ENCODE measurements at places on chromosomes 5 and 9.

DNA sequence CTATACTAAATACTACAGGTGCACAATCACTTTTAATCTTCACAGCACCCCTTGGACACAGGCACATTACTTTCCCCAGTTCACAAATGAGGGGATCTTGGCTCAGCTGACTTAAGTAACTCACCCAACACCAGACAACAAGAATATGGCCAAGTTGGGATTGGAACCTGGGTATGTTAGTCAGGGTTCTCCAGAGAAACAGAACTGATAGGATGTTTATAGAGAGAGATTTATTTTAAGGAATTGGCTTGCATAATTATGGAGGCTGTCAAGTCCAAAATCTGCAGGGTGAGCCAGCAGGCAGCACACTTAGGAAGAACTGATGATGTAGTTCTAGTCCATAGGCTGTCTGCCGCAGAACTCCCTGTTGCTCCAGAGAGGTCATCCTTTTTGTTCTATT is 312.9 kb downstream of the MAN2A1 start:
- no peak for DNase-seq

- peak; percentile 61 for DNase-seq
Observed at GRCh38 chr5:28766565-28767158, 1728.3 kb upstream of the CDH9 start.

DNA sequence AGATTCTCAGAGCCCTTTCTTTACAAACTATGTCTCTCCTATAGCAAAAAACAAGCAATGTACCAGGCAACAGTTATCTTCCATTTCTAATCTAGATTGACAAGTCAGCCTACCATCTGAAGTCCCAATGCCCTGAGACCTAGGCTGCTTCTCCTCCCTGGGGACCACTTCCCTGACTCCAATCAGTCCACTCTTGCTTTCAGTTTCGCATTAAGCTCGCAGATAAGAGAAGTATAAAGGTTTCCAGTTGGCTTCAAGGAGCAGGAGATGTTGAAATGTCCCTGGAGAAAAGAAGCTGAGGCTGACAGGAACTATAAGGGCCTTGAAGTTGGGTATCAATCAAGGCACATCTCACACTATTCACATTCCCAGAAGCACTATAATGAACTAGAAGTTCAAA is 32.3 kb downstream of the ERP44 start:
- no peak for DNase-seq

- no peak for DNase-seq
Observed at GRCh38 chr5:152142840-152143469, 218.3 kb upstream of the GLRA1 start.

DNA sequence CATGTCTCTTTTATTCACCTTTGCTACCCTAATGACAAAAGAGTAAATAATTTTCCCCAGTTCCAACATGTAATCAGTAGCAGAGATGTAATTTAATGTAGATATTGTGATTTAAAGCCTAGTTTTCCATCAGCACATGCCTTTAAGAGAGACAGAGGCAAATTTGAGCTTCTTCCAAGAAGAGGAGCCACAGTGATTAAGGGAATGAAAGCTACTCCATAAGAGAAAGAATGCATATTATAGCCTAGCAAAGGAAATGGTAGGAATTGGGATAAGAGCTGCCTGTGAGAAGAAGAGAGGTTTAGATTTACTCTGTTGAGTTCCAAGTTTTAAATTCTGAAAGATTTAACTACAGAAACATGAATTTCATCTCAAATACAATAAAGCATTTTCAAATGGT is 591.0 kb upstream of the DMAC1 start:
- no peak for DNase-seq

- DNase-seq = no peak
Observed at GRCh38 chr9:130756037-130756436, 62.5 kb downstream of the EXOSC2 start.

- DNase-seq = no peak
Observed at GRCh38 chr5:149406203-149406978, 27.3 kb upstream of the IL17B start.

GRCh38 chr5:91182763-91183162 is 200.4 kb downstream of the ARRDC3 start:
- no peak for DNase-seq

GRCh38 chr9:136372561-136373299 is 739 bp downstream of the CARD9 start:
- DNase-seq = no peak

GRCh38 chr5:132271251-132272246 is 14.1 kb downstream of the PDLIM4 start:
- no peak for DNase-seq

- DNase-seq = no peak
Observed at GRCh38 chr5:171639966-171640365, 145.7 kb upstream of the SMIM23 start.

DNA sequence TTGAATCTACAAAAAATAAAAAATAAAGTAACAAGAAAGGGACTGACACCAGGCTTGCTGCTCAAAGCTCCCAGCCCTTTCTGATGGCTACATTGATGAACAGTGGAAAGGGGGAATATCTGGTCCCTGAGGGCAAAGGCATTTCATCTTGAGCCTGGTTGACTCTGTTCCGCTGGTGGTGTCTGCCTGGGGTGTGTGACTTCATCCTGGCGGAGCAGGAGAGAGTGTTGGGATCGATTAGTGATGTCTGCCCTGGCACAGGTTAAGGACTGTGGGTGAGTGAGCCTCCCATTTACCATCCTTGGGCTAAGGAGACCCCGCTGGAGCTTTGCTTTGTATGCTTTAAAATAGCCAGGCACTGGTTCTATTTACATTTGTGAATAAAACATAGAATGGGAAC is 56.9 kb upstream of the ASS1 start:
- no peak for DNase-seq

GRCh38 chr5:177404641-177405179 is 4.2 kb upstream of the PFN3 start:
- no peak for DNase-seq

DNA sequence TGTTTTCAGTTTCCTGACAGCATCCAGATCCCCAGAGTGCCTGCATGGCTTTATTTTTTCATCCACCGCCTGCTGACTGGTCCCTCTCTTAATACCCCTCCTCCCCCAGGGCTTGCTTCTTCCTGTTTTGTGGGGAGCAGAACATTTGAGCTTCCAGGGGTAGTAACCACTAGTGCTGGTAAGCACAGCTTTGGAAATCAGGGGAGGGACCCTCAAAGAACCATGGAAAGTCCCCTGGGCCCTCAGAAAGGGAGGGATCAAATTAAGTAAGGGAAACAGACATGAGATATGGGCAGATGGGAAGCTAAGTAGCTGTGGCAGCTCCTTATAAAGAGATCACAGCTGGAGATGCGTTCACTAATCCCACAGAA is 26.8 kb downstream of the GRIA1 start:
- DNase-seq = no peak

GRCh38 chr5:144087576-144087975 is 82.9 kb downstream of the YIPF5 start:
- DNase-seq = no peak

DNA sequence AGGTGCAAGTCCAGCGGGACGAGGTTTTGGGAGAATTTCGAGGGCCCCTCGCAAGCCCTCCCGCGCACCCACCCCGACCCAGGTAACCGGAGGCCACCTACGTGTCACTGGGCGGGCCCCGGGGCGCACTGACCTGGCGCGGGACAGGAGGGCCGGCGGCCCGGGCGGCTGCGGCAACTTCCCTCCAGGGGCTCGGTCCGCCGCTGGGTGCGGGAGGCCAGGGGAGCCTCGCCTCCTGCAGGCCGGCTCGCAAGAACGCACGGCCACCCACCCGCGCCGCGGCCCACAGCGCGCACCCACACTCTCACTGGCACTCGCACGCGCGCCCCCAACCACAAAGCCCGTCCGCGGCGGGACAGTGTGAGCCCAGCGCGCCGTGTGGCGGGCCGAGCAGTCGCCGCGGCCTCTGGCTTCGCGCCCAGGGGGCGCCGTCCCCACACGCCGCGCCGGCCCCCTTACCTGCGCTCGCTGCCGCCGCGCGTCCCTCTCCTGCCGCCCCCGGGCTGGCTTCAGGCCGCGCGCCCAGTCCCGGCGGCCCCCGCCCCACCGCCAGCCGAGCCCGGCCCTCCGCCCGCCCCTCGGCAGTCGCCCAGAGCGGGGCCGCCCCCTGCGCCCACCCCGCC is 451 bp downstream of the LPAR1 start:
- no peak for DNase-seq

DNA sequence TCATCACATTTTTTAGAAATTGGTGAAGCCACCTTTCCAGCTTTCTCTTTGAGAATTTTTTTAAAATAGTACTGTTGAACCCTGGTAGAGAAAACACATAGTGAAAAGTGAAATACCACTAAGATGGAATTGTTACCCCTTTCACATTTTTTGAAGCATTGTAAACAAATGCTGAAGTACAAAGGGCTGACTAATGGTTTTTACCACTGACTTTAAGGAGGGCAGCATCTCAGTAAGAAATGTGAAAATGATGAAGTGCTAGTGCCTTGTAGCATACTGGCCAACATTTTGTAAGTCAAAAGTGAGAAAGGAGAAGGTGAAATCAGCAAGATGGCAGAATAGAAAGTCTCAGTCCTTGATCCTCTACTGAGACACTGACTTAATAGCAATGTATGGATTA is 320.6 kb downstream of the PJA2 start:
- DNase-seq = no peak

GRCh38 chr5:26486631-26487030 is 551.8 kb downstream of the CDH9 start:
- DNase-seq = no peak

DNA sequence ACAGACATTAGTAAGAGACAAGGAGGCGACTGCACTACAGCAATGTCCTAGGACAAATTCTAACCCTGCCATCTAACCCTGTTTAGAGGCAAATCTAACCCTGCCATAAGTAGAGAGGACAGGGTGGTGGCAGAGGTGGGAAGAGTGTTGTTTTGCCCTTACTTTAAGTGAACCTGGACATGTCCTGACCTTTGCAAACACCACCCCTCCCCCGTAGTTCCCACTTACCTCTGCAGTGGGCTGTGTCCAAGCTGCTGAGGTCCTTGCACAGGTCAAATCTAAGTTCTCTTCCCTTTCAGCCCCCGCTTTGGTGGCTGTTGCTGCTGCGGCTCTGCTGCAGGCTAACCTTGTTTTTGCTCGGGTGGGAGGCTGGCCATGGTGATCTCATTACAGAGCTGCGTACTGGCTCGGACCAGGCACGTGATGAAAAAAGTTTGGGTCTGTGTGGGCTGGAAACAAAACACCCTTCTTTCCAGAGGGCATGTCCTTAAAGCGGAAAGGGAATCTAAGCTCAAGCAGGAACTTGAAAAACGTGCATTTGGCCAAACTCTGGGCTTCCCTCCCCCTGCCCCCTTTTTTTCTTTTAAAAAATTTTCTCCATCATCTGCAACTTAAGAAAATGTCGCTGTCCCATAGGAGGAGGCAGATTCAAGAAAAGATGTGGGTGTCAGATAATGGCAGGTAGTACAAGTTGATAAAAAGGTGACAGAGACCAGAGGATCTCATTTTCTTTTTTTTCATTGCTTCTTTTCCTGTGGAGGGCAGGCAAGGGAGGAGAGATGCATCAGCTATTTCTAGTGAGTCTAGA is at the start of gene FAXDC2:
TSS of gene FAXDC2 (minus strand) at position 349 of the 808 bp plus-strand sequence. CDS start 12,425 bp downstream, outside the sequence.
- DNase-seq = no peak

DNA sequence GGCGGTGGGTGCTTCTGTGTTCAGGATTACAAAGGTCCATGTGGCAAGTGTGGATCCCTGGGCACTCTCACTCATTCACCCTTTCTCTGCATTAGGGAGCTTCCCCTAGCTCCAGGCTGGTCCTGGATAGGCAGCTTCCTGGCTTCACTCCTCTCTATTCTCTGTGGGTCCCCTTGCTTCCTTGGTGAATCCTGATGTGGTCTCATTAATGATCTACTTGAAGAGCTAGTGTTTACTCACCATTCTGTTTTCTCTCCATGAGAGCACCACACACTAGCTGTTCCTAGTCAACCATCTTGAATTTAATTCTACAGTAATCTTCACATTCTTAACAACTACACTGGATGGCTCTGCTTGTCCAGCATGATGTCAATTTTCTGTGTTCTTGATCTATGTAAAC is 90.0 kb upstream of the PLPPR1 start:
- DNase-seq = no peak

- no peak for DNase-seq
Observed at GRCh38 chr5:78065663-78066062, 228.8 kb downstream of the AP3B1 start.

DNA sequence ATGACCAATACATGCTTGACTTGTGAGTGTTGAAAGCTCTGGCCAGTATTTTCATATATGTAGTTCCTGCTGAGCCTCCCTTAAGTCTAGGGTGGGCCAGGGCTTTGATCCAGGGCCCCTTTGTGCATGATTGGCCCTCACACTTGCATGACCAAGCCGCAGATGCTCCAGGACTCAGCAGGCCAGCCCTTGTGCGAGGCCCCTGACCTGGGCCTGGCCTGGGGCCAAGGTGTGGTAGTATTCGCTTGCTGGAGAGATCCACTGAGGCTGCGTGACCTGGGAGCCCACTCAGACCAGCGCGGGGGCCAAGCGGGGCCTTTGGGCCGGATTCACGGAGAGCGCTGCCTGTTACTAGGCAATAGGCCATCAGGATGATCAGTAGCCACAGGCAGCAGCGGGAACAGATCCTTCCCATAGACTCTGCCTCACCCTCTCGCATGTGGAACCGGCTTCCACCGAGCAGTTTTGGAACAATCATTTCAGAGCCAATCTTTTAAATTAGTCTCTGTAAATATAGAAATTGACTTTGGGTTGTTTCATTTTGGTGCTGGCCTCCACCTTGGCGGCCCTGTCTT is 79.0 kb upstream of the PTCH1 start:
- no peak for DNase-seq

- DNase-seq = peak; percentile 19
Observed at GRCh38 chr9:95772320-95773052, 103.0 kb upstream of the ERCC6L2 start.

GRCh38 chr5:72837524-72838096 is 21.1 kb downstream of the TNPO1 start:
- no peak for DNase-seq

GRCh38 chr9:121744687-121745395 is 93.4 kb downstream of the DAB2IP start:
- DNase-seq = no peak

GRCh38 chr5:79119486-79119885 is 7.9 kb downstream of the BHMT start:
- no peak for DNase-seq

DNA sequence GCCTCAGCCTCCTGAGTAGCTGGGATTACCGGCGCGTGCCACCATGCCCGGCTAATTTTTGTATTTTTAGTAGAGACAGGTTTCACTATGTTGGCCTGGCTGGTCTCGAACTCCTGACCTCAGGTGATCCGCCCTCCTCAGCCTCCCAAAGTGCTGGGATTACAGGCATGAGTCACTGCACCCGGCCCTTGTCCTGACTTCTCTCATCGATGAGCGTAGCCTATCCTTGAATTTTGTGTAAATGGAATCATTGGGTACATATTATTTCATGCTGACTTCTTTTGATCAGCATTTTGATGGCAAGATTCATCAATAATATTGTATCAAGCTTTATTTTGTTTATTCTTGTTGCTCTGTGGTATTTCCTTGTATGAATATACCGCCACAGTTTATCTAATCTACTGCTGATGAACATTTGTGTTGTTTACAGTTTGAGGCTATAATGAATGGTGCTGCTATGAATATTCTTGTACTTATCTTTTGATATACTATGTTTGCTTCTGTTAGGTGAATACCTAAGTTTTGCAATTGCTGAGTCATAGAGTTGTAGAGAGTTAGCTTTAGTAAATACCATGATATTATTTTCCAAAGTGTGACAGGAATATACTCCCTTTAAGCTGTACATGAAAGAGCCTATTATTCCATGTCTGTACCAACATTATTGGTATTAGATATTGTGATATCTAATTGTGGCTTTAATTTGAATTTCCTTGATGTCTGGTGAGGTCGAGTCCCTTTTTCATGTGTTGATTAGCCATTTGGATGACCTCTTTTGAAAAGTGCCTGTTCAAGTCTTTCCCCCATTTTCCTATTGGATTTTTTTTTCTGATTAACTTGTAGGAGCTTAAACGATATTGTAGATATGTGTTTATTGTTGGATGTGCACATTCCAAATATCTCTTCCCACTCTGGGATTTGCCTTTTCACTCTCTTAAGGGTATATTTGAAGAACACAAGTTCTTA is 107.5 kb downstream of the RGS3 start:
- DNase-seq = no peak
